Esophagus mucosa (tissue), 1 donor: ENCODE measurements at places on chromosomes 11 and 22. TPM values are rescaled to one million over a fixed set of nuclear protein-coding genes. Genes with fewer than 3 reads are reported as not detected.

Gene CHRM1
- total RNA-seq: not detected

Gene JOSD1
- 25.6 TPM for total RNA-seq

Gene AGBL2
- total RNA-seq: 1.1 TPM

Gene GRIK4
- 0.08 TPM for total RNA-seq

Gene PLEKHB1
- total RNA-seq: 1.4 TPM

Gene LRRC74B
- 0.20 TPM for total RNA-seq

Gene PDGFD
- total RNA-seq: 0.76 TPM

Gene KDM4E
- not detected for total RNA-seq

Gene GPHA2
- not detected for total RNA-seq

Gene SAC3D1
- 11.3 TPM for total RNA-seq

Gene KCNE3
- total RNA-seq: 2.5 TPM

Gene TMA7B
- total RNA-seq: 0.24 TPM

Gene OR4A16
- not detected for total RNA-seq

Gene FDXACB1
- total RNA-seq: 1.8 TPM

Gene SCGB1A1
- 0.48 TPM for total RNA-seq

Gene PTGDR2
- 0.12 TPM for total RNA-seq

Gene CLMP
- 3.7 TPM for total RNA-seq

Gene OR8D1
- not detected for total RNA-seq

Gene EFCAB6
- total RNA-seq: 1.6 TPM

Gene GRAP2
- 0.92 TPM for total RNA-seq

Gene CCDC116
- not detected for total RNA-seq

Gene TSPO
- total RNA-seq: 435 TPM

Gene EHBP1L1
- total RNA-seq: 52.6 TPM

Gene FJX1
- 5.6 TPM for total RNA-seq

Gene TSPAN32
- not detected for total RNA-seq

Gene TYR
- not detected for total RNA-seq

Gene FAM118B
- total RNA-seq: 6.6 TPM

Gene ZNF215
- 2.2 TPM for total RNA-seq

Gene PHF21B
- total RNA-seq: not detected

Gene ADAMTS15
- total RNA-seq: 2.0 TPM

Gene MPZL3
- total RNA-seq: 20.7 TPM

Gene MMP12
- 0.16 TPM for total RNA-seq

Gene ASPHD2
- total RNA-seq: 2.1 TPM

Gene DGCR2
- total RNA-seq: 46.6 TPM

Gene SMTNL1
- total RNA-seq: not detected

Gene TUBA8
- 0.68 TPM for total RNA-seq

Gene TBX10
- total RNA-seq: not detected

Gene TEAD1
- 35.3 TPM for total RNA-seq

Gene OR5A2
- total RNA-seq: not detected

Gene MRGPRF
- total RNA-seq: 1.7 TPM

Gene OR52B2
- total RNA-seq: not detected

Gene ABTB2
- total RNA-seq: 3.4 TPM

Gene NCAM1
- 0.60 TPM for total RNA-seq

Gene ZDHHC13
- 36.5 TPM for total RNA-seq

Gene PIWIL4
- 0.80 TPM for total RNA-seq

Gene DEFB131B
- total RNA-seq: not detected
